ENCODE measurements at places on chromosomes 1 and 21.
A peak's percentile ranks its signal among the peaks of the same experiment; 100 is the strongest.

- no peak for DNase-seq
These were observed 157.2 kb upstream of the TMEM51 start for GRCh38 chr1:14996133-14997050.

DNA sequence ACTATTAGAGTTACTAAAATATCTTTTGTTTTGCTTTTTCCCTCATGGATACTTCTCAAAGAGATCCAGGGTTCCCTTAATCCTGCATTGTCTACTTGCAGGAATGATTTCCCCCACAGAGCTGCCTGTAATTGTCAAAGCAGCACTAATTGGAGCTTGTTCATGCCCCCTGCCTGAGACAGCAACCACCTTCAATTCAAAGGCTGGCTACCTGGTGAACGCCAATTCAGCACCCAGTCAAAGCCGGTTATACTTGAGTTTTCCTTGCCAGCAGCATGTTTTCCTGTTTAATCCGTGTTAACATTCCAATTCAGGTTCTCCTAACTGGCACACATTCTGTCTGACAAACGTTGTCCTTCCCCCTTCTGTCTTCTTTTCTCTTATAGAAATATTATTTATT is 382.9 kb downstream of the NTNG1 start:
- no peak for DNase-seq

- DNase-seq, result no peak
These were observed 259.3 kb upstream of the AJAP1 start for GRCh38 chr1:4395158-4395557.

DNA sequence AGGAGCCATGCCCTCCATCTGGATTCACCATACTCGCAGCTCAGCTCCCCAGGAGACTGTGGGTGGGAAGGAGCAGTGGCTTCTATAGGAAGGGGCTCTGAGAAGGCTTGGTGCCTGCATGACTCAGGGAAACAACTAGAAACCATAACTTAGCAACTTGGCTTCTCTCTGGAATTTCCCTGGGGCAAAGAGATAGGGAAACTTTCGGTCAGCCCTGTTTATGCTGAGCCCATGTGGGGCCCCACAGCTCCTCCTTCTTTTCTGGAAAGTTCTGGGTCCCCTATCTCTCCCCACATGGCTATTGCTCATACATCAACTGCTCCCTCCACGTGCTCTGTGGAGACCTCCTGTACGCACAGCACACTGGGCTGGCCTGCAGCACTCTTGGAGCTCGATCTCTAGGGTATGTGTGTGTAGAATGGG is 39.3 kb downstream of the PLEKHA6 start:
- DNase-seq, result no peak

DNA sequence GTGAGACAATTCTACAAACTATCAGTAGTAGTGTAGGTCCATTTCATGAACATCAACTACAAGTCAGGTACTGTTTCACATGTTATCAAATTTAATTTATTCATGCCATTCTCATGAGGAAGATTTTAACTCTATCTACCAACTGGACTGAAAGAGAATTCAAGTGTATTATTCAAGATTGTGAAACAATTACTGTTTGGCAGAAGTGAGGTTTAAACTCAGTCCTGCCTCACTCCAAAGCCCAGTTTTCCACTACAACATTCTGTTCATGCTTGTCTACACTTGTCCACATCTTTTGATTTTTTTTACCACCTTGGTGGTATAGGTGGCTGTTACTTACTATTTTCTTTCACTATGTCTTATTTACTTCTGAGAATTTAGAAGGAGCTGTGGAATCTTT is 272.9 kb downstream of the TGFB2 start:
- DNase-seq, result no peak

DNA sequence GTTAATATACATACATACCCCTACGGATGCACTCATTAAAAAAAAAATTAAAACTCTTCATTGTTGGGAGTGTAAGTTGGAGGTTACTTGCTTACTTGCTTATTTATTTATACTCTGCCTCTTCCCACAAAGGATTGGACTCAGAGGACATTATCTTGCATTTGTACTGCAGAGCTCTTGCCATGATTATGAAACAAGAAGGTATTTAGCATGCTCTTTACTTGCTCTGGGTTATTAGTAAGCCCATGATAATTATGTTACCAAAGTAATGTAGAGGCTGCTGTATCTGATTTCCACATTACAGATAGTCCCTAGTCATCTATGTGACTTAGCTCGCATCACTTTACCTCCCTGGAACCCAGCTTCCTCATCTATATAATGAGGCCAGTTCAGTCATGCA is 355.1 kb upstream of the PTBP2 start:
- DNase-seq, result peak; percentile 3

DNA sequence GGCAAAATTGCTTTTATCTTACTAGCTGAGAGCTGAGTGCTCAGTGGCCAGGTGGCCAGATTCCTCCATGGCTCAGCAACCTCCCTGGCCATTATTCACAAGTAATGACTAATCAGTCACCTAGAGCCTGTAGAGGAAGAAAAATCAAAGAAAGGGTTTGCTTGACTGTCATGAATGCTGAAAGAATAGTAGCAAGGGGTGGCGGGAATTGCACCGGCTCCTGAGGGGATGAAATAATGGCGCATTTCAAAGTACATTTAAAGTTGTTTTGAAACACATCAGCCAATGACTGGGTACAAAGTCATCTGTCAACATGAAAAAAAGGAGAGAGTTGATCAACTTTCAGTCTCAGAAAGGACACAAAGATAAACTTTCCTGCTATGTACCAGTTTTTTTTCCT is 99.5 kb downstream of the OMA1 start:
- DNase-seq, result no peak

- DNase-seq, result no peak
These were observed 1685.4 kb downstream of the MRPL39 start for GRCh38 chr21:23921670-23922418.

- no peak for DNase-seq
These were observed 49.2 kb downstream of the ASH1L start for GRCh38 chr1:155513300-155513916.

DNA sequence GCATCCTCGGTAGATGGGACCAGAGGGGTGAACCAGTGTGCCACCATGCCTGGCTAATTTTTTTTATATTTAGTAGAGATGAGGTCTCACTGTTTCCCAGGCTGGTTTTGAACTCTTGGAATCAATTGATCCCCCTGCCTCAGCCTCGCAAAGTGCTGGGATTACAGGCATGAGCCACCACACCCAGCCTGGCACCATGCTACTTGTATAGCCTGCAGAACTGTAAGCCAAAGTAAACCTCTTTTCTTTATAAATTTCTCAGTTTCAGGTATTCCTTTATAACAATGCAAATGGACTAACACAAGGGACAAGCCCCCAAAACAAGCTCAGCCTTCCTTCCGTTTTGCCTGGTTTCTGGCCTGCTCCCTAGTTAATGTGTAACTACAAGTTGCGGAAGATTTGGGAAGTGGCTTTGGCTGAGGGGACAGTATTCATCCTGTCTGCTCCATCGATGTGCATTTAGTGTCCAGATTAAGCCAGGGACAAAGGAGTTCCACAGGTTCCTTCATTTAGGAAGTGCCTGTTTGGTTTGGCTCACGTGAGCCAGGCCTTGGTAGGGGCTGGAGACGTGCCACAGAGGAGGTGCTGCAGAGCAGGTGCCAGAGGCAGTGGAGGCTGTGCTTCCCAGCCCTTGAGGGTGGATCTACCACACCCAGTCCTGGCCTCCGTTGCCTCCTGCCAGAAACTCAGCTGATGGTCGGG is 4.4 kb downstream of the AVPR1B start:
- DNase-seq, result no peak

- DNase-seq, result no peak
These were observed 16.3 kb downstream of the POU2F1 start for GRCh38 chr1:167237000-167237399.

GRCh38 chr1:231678011-231678432 is 51.4 kb downstream of the DISC1 start:
- DNase-seq, result no peak

DNA sequence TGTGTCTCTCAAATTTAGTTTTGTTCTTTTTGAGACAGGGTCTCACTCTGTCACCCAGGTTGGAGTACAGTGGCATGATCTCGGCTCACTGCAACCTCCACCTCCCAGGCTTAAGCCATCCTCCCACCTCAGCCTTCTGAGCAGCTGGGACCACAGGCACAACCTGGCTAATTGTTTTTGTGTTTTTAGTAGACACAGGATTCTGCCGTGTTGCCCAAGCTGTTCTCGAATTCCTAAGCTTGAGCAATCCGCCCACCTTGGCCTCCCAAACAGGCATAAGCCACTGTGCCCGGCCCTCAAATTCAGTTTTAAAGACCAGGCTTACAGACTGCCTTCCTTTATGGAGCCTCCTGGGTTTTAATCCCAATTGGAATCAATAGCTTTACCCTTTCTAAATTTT is 83.7 kb upstream of the SELENON start:
- DNase-seq, result no peak

DNA sequence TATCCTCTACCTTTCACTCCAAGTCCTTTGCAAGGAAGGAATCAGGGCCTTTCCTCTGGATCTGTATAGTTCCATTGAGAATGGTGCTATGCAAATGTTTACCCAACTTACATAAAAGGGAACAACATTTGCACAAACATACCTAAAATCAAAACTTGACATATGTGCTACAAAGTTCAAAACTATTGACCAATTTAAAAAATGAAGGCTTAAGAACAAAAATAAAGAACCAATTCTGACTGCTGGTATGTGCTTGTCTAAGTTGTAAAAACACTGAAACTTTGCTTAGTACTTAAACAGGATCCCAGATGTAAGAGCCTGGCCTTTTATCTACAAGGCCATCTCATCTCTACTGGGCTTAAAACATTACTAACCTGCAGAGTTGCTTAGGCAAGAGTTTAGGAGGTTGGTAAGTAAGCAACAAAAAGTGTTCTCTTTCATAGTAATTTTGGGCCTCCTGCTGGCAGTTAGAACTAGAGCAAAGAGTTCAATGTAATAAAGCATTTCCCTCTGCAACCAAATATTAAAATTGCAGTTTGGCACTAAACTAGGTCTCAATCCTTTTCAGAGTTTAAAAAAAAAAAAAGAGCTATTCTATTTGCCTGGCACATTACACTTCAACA is 2.0 kb downstream of the SCMH1 start:
- DNase-seq, result peak; percentile 25

- DNase-seq, result no peak
These were observed 183.2 kb upstream of the HMCN1 start for GRCh38 chr1:185551008-185551407.

GRCh38 chr1:179293340-179294327 is at the start of gene SOAT1:
SOAT1 (plus strand) TSS chr1:179293797; CDS start chr1:179302685, 8,888 bp downstream.
- peak; percentile 94 for DNase-seq

GRCh38 chr1:55539652-55540512 is 324.7 kb upstream of the USP24 start:
- DNase-seq, result no peak

- DNase-seq, result no peak
These were observed 54.9 kb downstream of the KCNK1 start for GRCh38 chr1:233668725-233669294.

- no peak for DNase-seq
These were observed 104.8 kb downstream of the EBNA1BP2 start for GRCh38 chr1:43067233-43067745.

DNA sequence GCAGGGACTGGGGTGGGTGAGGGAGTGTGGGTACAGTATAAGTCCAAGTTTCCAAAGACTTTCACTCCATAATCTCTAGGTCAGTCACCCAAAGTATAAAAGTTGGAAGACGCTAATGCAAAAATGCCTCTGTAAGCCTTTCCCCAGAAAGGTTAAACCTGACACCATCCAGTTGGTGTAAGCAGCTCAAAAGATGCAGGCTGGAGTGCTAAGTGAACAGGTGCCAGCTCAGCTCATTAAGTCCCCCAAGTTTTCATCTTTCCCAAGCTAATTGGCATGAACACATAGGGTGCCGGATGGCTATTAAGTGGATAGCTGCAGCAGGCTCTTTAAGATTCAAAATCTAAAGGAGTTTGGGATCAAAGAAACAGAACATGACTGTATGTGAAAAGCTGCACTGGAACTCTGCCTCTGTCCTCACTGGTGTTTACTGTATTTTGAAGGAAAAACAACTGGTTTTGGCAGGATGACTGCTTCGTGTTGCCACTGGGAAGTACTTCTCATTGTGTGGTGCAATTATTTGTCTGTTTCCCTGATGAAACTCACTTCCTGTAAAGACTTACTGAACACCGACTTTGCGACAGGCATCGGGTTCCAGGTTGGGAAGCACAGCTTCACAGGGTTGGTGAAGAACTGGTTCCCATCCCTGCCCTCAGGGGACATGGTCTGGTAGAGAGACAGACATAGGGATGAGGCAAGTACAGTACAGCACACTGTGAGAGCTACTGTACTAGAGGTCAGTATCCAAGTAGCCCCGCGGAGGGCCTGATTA is 152.7 kb downstream of the DAB1 start:
- no peak for DNase-seq

DNA sequence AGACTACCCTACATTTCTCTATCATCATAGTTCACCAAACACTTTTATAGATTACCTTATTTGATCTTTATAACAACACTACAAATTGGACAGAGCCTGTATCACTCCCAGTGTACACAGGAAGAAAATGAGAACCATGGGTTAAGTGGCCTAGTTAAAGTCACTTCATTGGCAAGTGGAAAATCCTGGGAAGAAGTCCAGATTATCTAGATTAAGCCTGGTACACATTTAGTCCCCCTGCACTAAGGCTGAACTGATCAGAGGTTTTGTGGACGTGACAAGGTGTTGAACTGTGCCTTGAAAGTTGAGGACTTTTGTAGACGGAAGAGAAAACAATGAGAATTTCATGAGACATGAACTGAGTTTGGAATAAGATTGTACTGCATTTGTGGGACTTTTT is 7.5 kb upstream of the USH2A start:
- no peak for DNase-seq
